ENCODE measurements at places on chromosomes 2 and 18.

DNA sequence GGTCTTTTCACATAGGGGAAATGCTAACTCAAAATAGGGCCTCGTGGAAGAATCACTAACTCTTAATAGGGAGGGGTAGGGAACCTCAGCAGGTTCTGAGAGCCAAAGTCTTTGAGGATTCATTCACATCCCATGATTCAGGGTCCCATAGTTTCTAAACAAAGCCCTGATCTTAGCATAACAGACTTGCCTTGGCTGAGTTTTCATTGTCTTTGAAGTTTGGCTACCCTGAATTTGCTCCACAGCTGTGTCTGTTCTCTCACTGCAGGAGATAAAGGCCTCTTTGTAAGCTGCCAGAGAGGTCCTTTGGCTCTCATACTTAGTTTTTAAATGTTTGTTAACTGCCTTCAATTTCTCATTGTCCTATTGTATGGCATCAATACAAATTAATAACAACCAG lies 54.5 kb downstream of the ZDBF2 start:
- DNase-seq, result no peak

GRCh38 chr2:127884436-127884835 lies 1.3 kb downstream of the AMMECR1L start:
- DNase-seq, result no peak

DNA sequence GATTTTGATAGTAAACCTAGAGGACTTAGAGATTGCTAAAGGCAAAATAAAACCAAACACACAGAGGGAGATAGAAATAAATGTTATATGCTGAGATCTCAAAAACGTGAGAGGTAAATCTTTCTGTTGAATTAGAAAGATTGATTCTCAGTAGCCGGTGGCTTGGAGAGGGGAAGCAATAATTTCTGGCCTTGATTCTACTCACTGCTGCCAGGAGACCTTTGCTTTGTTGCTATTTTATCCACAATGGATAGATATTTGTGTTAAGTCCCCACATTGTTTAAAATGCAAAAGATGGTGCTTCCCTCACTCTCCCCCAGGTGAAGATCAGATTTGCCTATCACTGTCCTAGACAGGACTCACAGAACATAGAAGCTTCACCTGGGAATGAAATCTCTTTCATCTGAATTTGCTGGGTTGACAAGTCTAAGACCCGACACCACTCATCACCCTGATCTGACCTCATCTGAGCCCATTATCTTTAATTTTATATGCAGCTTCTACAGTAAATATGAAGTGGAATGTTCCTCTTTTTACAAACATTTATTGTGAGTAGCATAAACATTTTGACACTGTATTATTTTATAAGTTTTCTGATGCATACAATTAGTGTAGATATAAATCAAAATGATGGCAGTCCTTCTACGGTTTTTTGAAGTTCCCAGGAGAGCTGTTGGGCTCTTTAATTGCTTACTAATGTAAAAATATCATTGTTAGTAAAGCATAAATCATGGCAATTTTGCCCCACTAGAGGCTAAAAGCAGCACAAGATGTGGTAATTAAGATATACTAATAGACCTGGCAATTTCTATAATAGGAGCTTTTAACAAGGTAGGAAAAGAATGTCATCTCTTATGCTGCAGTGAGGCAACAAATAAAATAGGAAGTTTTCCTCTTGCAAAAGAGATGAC lies 149.7 kb downstream of the DCC start:
- no peak for DNase-seq

DNA sequence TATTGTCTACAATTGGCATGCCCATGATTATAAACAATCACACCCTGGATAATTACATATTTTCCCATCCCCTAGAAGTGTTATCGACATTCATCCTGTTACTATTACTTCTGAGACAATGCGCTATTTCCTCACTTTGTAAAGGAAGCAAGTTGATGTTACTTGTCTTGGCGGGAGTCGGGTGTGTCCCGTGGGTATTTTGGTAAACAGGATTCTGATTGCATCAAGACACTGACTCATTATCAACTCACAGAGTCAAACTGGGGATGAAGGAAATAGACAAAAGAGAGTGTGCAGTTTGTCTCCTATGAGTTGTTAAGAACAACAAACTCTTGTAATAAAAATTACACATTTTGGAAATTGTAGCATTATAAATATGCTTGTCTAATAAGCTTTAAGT lies 142.7 kb downstream of the GALR1 start:
- no peak for DNase-seq

- no peak for DNase-seq
Observed at GRCh38 chr2:240392084-240392947, 43.1 kb upstream of the GPC1 start.

Data from LoVo (cell line).